ENCODE measurements at places on chromosomes 5 and 9. TPM values are rescaled to one million over a fixed set of nuclear protein-coding genes. Genes with fewer than 3 reads are reported as not detected.
A peak's percentile ranks its signal among the peaks of the same experiment; 100 is the strongest.

GRCh38 chr5:174323878-174324281, 278.4 kb downstream of the NSG2 start:
- no peak overlapping the region for H3K4me3 ChIP-seq
- H3K27ac ChIP-seq: no peak overlapping the region
- no peaks in the 10 kb centered on the region for H3K4me1 ChIP-seq
- H3K27me3 ChIP-seq: peaks cover 16% of the 10 kb centered on the region
- DNase-seq: peak; percentile 28
- H3K36me3 ChIP-seq: no peaks in the 10 kb centered on the region

Gene IRX4
- total RNA-seq: not detected

Gene SLC34A3
- total RNA-seq: not detected

GRCh38 chr5:134736173-134736812, 2.1 kb upstream of the CAMLG start:
- peaks cover under 1% of the 10 kb centered on the region for H3K36me3 ChIP-seq
- H3K4me3 ChIP-seq: no peak overlapping the region
- H3K4me1 ChIP-seq: peaks cover 6% of the 10 kb centered on the region
- H3K27me3 ChIP-seq: no peaks in the 10 kb centered on the region
- H3K27ac ChIP-seq: no peak overlapping the region

GRCh38 chr5:143606043-143606752, 202.7 kb upstream of the NR3C1 start:
- H3K27me3 ChIP-seq: no peaks in the 10 kb centered on the region
- H3K4me1 ChIP-seq: no peaks in the 10 kb centered on the region
- H3K36me3 ChIP-seq: no peaks in the 10 kb centered on the region
- no peak for DNase-seq

DNA sequence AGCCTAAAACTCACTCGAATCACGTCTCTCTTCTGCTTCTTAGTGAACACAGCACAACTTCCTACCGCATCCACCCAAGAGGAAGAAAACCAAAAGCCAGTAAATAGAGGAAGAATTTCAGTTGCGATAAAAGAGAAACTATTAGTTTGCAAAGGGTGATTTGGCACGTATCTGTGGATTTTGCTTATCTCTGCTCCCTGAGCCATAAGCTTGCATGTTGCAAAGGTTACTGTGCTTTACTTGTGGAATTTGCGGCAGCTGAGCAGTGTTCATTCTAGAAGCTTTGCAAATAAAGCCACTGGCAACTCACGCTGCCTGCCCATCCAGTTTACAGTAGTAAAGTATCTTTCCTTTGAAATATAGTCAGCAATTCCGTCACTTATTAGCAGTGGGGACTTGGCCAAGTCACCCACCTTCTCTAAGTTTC, 149.0 kb upstream of the PCA3 start:
- no peak for DNase-seq
- H3K36me3 ChIP-seq: no peaks in the 10 kb centered on the region
- H3K4me3 ChIP-seq: no peak overlapping the region
- no peaks in the 10 kb centered on the region for H3K4me1 ChIP-seq

DNA sequence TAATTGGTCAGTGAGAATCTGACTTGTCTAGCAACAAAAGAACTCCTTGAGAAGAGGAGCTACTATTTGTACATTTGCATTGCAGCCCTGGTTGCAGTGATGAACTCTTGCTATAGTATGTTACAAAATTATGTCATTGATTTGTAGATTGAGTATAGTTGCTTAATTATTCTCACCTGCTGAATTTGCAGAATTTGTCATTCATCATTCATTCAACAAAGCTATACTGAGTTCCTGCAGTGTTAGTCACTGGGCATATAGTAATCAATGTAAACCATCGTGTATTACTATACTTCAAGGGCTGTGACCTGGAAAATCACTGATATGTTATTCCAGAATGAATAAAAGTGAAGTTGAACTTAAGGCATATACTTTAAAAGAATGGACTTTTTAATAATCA, 50.1 kb downstream of the SLC1A3 start:
- H3K27me3 ChIP-seq: no peaks in the 10 kb centered on the region
- no peak for DNase-seq
- H3K36me3 ChIP-seq: no peaks in the 10 kb centered on the region
- no peak overlapping the region for H3K27ac ChIP-seq

GRCh38 chr5:56523790-56524575, 290.9 kb upstream of the ANKRD55 start:
- no peak overlapping the region for H3K27ac ChIP-seq
- H3K4me3 ChIP-seq: no peak overlapping the region
- H3K36me3 ChIP-seq: no peaks in the 10 kb centered on the region
- no peak for DNase-seq
- no peaks in the 10 kb centered on the region for H3K4me1 ChIP-seq

All from A673 (cell line).